ENCODE measurements at places on chromosomes 7 and 10.

DNA sequence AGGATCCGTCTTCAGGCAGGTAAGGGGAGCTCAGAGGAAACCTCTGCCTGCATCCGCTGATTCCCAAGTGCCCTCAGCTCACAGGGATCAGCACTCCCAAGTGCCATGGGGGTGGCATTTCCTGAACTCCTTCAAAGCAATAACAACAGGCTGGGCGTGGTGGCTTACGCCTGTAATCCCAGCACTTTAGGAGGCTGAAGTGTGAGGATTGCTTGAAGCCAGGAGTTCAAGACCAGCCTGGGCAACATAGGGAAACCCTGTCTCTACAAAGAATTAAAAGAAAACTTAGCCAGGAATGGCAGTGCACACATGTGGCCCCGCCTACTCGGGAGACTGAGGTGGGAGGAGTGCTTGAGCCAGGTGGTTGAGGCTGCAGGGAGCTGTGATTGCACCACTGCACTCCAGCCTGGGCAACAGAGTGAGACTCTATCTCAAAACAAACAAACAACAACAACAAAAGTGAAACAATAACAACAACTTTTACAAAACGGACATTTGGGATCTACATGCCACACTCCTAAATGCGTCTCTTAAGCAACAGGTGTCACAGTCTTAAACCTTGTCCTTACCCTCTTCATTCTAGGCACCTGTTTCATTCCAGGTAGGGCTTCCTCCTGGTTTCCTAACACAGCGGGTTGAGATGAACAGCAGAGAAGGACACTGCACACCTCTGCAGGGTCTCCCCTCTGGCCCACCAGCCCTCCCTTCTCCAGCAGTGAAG is 73.8 kb downstream of the PAXIP1 start:
- no peak for DNase-seq

- DNase-seq: no peak
These were observed 90.3 kb downstream of the BTRC start for GRCh38 chr10:101444058-101444898.

- DNase-seq: no peak
These were observed 120.2 kb upstream of the TNS3 start for GRCh38 chr7:47702080-47702479.

GRCh38 chr7:1094870-1095269 is 7.0 kb downstream of the GPER1 start:
- DNase-seq: no peak

DNA sequence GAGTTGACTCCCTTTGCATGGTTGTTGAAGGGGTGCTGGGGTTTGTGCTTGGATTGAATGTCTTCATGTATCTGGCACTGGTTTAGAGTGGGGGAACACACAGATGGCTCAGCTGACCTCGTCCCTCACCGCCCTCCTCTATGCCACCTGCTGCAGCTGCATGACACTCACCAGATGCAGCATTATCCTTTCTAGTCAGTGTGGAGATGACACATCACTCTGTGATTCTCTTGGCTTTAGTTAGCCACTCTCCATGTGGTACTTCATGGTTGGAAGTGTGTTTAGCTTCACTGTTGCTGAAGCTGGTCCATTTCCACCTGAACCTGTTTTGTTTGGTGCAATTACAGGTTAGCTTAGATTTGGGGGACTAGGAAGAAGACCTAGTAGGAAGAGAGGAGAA is 56.3 kb upstream of the BMPER start:
- no peak for DNase-seq

All from effector memory CD4-positive, alpha-beta T cell (primary cell).